ENCODE measurements at places on chromosomes 16 and 17. TPM values are rescaled to one million over a fixed set of nuclear protein-coding genes. Genes with fewer than 3 reads are reported as not detected.

The PRSS27 gene
- 2.4 TPM for total RNA-seq

The NAE1 gene
- total RNA-seq, result 57.6 TPM

DNA sequence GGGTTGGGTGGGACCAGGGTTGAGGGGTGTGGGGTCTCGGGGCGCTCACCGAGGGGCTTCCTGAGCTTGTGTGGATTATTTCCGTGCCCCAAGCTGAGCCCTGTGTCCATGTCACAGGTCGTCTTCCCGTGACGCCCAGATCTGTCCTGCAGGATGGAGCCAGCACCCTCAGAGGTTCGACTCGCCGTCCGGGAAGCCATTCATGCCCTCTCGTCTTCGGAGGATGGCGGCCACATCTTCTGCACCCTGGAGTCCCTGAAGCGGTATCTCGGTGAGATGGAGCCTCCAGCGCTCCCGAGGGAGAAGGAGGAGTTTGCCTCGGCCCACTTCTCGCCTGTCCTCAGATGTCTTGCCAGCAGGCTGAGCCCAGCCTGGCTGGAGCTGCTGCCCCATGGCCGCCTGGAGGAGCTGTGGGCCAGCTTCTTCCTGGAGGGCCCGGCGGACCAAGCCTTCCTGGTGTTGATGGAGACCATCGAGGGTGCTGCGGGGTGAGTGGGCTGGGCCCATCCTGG lies 1.0 kb downstream of the TELO2 start:
- H3K27ac ChIP-seq, result no peak overlapping the region
- H3K4me1 ChIP-seq, result peaks cover 17% of the 10 kb centered on the region
- H3K36me3 ChIP-seq, result peaks cover 34% of the 10 kb centered on the region

DNA sequence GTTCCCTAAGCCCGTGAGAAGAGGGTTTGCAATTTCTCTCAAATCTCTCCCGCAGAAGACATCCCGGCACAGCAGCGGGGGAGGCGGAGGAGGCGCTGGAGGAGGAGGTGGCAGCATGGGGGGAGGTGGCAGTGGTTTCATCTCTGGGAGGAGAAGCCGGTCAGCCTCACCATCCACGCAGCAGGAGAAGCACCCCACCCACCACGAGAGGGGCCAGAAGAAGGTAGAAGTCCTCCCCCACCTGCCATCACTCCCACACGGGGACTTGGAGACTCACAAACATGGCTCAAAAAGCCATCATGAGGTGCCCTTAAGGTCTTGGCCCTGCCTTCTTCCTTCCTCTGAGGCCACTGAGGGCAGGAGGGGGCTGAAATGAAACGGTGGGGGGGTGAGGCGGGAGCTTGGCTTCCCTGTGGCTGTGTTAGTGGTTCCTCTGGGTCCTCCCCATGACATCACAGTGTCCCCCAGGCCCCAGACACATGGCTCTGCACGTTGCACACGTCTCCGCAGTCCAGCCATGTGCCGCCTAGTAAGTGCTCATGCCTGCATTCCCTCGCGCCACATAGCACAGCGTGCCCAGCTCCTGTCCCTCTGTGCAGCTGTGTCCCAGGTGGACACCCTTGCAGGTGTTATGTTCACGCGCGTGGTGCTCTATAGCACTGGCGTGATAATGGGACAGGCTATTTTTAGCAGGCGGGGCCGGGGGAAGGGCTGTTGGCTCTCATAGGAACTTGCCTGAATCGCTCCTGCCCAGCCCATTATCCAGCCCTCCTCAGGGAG lies 6.9 kb downstream of the MLLT6 start:
- peaks cover 89% of the 10 kb centered on the region for H3K36me3 ChIP-seq
- H3K27me3 ChIP-seq, result no peaks in the 10 kb centered on the region
- H3K4me3 ChIP-seq, result no peak overlapping the region
- H3K27ac ChIP-seq, result no peak overlapping the region

GRCh38 chr17:57269598-57270255 lies 13.4 kb downstream of the MSI2 start:
- H3K4me3 ChIP-seq, result no peak overlapping the region
- DNase-seq, result no peak
- no peaks in the 10 kb centered on the region for H3K4me1 ChIP-seq

GRCh38 chr17:5325851-5326250 lies 43.8 kb downstream of the RABEP1 start:
- H3K4me3 ChIP-seq, result no peak overlapping the region
- no peaks in the 10 kb centered on the region for H3K27me3 ChIP-seq
- H3K36me3 ChIP-seq, result peaks cover 20% of the 10 kb centered on the region
- H3K4me1 ChIP-seq, result peaks cover 23% of the 10 kb centered on the region
- DNase-seq, result no peak

GRCh38 chr17:46776298-46777005 lies 42.0 kb downstream of the WNT3 start:
- H3K4me1 ChIP-seq, result peaks cover 13% of the 10 kb centered on the region
- no peak overlapping the region for H3K4me3 ChIP-seq
- H3K36me3 ChIP-seq, result no peaks in the 10 kb centered on the region
- no peak for DNase-seq
- H3K27me3 ChIP-seq, result no peaks in the 10 kb centered on the region

The DNAH17 gene
- total RNA-seq, result 0.19 TPM

DNA sequence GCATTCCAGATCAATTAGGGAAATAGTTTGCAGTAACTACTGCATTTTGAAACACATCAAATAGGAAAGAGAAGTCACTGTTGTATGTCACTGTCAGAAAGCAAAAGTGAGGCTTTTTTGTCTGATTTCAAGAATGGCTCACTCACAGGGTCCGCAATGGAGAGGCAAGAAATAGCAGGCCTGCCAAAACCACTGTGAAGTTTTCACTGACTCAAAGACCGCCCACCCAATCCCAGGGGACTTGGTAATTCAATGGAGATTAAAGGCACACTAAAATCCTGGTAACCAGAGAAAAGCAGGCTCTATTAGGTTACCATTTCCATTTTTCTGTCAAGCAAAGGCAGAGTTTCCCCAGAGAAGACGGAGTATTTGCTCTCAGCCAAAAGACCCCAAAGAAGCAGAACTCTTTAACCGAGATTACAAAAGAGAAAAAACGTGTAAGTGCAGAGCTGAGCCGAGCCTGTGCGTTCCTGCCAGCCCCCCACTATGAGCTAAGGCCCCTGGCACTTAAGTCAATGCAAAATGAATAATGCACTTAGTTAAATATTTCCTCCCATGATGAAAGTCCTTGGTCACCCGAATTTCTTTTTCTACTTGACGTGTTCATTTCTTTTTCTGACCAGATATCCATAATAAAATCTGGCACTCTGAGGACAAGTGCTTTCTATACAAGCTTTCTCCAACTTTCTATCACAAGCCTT lies 57.0 kb downstream of the FOXL1 start:
- no peak overlapping the region for H3K4me3 ChIP-seq
- H3K36me3 ChIP-seq, result no peaks in the 10 kb centered on the region
- H3K4me1 ChIP-seq, result no peaks in the 10 kb centered on the region
- DNase-seq, result no peak

The DYNLL2 gene
- total RNA-seq, result 25.2 TPM

Measured in B cell (primary cell).